ENCODE measurements at places on chromosomes 2 and 18.

GRCh38 chr2:167945660-167946368 lies 301.6 kb downstream of the STK39 start:
- H3K27ac ChIP-seq, result no peak overlapping the region
- no peak overlapping the region for H3K4me3 ChIP-seq
- peaks cover 11% of the 10 kb centered on the region for H3K36me3 ChIP-seq
- H3K27me3 ChIP-seq, result peaks cover 8% of the 10 kb centered on the region
- DNase-seq, result no peak

- H3K4me3 ChIP-seq, result peak overlapping the region; percentile 16
- no peak overlapping the region for H3K27ac ChIP-seq
- no peak for DNase-seq
- H3K4me1 ChIP-seq, result peaks cover 64% of the 10 kb centered on the region
Observed at GRCh38 chr2:24349097-24349496, 11.2 kb downstream of the ITSN2 start.

DNA sequence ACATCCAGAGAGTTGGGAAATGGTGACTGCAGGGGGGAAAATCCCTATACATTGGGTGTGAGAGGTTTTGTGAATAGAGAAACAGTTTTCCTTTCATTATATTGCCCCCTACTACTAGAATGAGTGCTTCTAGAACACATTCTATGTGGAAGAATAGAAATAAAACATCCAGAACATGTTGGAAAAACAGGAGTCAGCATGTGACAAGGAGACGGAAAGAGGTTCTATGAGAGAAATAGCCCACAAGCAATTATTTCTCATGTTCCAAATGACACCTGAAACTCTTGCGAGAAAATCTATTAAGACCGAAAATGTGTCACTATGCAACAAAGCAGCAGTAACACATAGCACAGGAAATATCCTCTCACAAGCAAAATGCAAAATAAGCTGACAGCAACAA lies 202.7 kb upstream of the SPOPL start:
- DNase-seq, result no peak
- no peak overlapping the region for H3K4me3 ChIP-seq
- H3K27ac ChIP-seq, result no peak overlapping the region
- no peaks in the 10 kb centered on the region for H3K4me1 ChIP-seq

DNA sequence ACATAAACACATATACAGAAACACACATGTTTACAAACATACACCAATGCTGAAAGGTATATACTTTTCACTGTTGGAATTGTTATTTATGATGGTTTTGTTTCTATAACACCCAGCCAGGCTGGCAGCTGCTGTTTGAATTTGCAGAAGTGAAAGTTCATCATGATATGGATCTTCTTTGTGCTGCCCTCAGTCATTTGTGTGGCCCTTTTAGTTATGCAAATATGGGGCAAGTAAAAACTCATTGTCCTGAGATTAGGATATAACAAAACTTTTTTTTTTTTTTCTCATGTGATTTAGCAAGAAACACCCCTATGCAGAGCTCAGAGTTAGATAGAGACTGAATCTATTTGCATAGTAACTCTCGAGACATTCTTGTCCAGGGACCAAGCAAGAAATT lies 714.1 kb downstream of the KCNJ3 start:
- no peak for DNase-seq
- no peaks in the 10 kb centered on the region for H3K36me3 ChIP-seq
- H3K27me3 ChIP-seq, result no peaks in the 10 kb centered on the region
- H3K4me1 ChIP-seq, result no peaks in the 10 kb centered on the region
- H3K27ac ChIP-seq, result no peak overlapping the region
- H3K4me3 ChIP-seq, result no peak overlapping the region

DNA sequence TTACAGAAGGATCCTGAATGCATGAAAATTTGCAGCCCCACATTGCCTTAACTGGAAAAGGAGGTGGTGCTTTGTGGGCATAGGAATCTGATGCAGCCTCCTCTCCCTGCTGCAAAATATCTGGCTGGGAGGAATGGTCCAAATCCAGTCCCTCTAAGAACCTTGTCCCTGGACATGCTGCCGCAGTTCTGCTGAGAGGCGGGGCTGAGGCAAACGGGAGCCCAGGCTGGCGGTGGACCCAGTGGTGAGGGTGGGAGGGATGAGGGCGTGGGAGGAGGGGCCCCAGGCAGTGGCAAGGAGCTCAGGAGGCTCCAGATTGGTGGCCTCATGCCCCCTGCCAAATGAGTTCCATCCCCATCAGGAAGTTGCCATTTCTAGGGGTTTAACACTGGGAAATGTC lies 36.2 kb downstream of the ZAP70 start:
- H3K36me3 ChIP-seq, result no peaks in the 10 kb centered on the region
- peaks cover 22% of the 10 kb centered on the region for H3K4me1 ChIP-seq
- no peak overlapping the region for H3K27ac ChIP-seq
- no peak overlapping the region for H3K4me3 ChIP-seq
- DNase-seq, result no peak

GRCh38 chr18:51687845-51688585 lies 490.5 kb upstream of the MEX3C start:
- H3K27ac ChIP-seq, result no peak overlapping the region
- no peak overlapping the region for H3K4me3 ChIP-seq
- H3K36me3 ChIP-seq, result no peaks in the 10 kb centered on the region
- no peaks in the 10 kb centered on the region for H3K4me1 ChIP-seq
- DNase-seq, result no peak

All from naive thymus-derived CD8-positive, alpha-beta T cell (primary cell).